Stimulated activated naive CD4-positive, alpha-beta T cell treated with Interleukin-2 at 50 U/mL for 16 hours (primary cell): ENCODE measurements at places on chromosomes 16 and 17.

- no peak for DNase-seq
Measured at GRCh38 chr17:69390795-69391501, 23.5 kb upstream of the MAP2K6 start.

GRCh38 chr17:71966055-71966454, 154.8 kb upstream of the SOX9 start:
- DNase-seq, result no peak

GRCh38 chr17:76687298-76688164, 23.2 kb downstream of the MXRA7 start:
- DNase-seq, result no peak

DNA sequence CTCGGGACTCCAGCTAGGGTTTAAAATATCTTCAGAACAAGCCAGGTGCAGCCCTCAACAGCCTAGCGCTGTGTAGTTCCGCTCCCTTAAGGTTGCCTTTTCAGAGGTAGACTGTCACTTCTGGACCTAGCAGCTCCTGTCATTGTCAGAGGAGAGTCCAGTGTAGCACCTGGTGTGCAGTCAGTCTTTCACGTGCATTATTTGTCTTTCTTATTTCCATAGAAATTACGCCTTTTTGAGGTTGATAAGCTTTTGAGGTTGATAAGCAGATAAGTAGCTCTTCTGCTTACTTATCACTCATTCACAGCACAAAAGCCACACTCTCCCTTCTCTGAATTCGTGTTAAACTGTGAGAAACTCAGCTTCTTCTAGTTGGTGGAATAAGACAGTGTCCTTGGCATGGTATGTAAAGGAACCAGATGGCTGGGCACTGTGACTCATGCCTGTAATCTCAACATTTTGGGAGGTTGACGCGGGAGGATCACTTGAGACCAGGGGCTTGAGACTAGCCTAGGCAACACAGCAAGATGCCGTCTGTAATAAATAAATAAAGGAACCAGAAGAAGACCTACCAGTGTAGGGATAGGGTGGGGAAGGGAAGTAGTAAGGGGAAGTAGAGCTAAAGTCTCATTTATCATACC, 10.2 kb downstream of the EEF2K start:
- DNase-seq, result no peak

DNA sequence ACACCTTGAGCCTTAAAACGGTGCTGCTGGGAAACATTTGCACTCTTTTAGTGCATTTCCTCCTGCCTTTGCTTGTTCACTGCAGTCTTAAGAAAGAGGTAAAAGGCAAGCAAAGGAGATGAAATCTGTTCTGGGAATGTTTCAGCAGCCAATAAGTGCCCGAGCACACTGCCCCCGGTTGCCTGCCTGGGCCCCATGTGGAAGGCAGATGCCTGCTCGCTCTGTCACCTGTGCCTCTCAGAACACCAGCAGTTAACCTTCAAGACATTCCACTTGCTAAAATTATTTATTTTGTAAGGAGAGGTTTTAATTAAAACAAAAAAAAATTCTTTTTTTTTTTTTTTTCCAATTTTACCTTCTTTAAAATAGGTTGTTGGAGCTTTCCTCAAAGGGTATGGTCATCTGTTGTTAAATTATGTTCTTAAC, 4.4 kb downstream of the SOX9 start:
- DNase-seq, result no peak

DNA sequence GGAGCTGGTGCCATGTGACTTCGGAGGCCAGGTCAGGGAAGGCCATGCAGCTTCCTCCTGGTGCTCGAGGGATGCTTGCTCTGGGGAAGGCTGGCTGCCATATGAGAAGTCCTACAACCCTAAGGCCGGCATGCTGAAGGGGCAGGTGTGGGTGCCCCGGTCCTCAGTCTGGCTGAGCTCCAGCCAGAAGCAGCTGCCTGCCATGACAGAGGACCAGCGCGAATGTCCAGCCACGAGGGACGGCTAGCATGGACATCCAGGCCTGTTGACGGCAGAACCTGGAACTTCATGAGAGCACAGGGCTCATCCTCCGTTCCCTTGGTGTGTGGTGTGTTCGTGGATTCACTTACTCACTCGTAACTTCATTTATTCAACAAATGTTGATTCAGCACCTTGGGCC, 140.6 kb downstream of the IRF8 start:
- no peak for DNase-seq
